Right atrium auricular region (tissue), 2 donors: ENCODE measurements at places on chromosomes 3 and 15.

DNA sequence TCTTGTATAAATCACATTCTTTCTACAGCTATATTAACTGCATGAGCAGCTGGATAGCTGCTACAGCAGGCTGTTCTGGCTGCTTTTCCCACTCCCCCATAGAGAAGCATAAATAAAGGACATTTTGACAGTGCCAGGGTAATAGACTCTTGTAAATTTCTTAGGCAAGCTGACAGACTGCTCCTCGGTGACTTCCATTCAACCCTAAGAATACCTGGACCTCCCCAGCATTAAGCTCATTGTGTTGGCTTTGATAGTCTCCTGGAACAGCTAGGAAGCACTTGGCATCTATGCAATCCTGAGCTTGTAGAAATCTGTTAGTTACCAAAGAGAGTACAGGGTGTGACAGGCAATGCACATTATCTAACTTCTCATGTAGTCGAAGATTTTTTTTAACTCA, 475.4 kb downstream of the AGBL1 start:
- no peak for DNase-seq

DNA sequence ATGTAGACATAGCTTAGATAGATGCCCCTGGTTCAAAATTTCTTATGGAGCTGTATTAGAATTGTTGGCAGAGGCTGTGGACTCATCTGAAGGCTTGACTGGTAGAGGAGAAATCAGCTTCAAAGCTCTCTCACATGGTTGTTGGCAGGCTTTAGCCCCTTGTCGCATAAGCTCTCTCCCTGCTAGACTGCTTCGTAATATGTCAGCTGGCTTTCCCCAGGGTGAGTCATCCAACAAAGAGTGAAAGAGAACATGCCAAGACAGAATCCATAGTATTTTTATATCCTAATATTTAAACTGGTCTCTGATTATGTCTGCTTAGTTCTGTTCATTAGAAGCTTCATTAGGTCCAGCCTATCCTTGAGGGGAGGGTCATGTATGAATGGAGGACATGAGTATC, 427.4 kb upstream of the NAALADL2 start:
- no peak for DNase-seq

GRCh38 chr15:85897207-85897894, 102.6 kb upstream of the KLHL25 start:
- no peak for DNase-seq

DNA sequence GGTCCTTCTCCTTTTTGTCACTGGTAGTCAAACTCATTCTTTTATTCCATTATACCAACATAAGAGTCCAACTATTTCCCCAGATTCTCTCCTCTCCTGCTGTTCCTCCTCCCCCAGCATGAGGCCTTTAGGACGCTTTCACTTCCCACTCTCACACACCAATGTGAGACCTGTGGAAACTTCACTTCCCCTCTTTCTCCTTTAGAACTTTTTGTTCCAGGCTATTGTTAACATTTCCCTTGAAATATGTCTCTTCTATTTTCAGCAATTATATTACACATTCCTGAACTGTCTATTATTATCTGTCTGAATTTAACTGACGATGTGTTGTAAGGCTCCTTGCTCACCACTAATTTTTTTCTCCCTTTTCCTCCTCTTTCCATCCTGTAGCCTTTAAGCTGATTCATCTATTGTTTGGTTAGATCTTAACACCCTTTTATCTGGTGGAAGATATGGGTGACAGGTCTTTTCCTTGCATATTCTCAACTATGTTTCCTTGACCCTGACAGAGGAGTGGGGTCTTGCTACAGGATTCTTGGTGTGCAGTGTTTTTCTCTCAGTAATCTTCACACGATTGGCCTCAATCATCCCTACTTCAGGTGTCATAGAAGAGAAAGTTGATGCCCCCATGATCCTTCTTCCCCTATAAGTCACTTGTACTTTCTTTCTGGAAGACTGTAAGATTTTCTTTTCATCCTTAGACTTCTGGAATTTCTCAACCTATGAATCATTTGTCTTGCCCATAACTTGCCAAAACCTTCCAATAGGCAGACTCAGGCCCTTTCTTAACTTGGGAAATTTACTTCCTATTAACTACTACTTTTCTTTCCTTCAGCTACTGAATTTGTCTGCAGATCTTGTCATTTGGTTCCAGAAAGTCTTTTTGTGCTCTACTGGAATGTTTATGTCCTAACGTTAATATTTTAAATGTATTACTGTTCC, 5.9 kb downstream of the CYP19A1 start:
- no peak for DNase-seq

DNA sequence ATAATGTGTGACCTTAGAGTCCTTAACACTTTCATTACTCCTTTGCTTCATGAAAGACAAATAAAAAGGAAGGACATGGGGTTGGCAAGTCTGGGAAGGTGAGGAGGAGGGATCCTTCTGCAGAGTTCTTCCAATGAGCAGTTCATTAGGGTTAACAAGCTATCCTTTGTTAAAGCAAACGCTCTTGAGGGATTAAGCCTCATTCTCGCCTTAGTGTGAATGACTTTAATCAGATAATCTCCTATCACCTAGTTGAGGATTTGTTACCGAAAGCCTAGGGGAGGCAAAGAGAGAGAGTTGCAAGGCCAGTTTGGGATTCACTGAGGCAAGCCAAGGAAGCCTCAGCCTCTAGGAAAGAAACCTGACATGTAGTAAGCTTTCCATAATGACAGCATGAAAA, 7.4 kb upstream of the MBNL1 start:
- no peak for DNase-seq
